ENCODE measurements at places on chromosomes 1 and 21.

DNA sequence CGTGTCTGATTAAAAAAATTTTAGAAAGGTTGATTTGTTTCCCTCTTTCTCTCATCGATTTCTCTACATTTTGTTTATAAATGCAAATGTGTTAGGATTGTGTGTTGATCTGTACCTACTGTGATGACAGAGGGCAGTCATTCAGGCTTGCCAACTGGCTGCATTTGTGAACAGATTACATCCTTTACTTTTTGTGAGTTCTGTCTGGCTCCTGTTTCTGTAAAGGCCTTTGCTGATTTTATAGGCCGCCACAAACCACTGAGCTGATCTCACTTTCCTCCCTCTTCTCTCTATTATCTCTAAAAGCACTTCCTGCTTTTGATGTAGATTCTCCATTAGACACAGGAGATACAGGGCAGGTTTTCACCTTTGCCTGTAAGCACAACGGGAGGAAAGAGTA is 106.8 kb downstream of the ESRRG start:
- peak; percentile 1 for DNase-seq

DNA sequence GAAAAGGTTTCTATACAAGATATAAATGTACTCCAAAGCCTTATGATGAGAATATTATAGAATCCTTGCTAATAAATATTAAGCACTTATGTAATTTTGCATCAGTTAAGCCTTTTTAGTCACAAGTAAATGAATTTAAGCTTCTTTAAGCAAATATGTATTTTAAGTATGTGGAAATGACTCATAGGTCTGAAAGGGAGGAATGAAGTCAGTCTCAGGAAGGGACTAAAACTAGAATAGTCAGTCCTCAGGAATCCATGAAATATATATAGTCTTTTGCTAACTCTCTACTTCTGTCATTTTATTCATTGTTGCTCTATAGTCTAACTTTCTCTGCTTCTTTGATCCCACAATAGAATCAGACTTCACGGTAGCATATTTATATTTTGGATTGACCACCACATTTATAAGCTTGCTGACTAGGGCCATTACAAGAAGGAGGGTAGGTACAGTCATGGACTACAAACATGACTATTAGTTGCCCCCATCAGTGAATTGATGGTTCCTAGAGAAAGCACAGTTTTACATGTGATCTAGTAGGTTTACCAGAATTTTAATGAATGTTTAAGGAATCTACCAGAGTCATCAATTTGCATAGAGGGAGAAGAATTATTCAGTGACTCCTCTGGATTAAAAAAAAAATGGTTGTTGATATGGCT is 20.2 kb upstream of the RABGGTB start:
- DNase-seq, result no peak

DNA sequence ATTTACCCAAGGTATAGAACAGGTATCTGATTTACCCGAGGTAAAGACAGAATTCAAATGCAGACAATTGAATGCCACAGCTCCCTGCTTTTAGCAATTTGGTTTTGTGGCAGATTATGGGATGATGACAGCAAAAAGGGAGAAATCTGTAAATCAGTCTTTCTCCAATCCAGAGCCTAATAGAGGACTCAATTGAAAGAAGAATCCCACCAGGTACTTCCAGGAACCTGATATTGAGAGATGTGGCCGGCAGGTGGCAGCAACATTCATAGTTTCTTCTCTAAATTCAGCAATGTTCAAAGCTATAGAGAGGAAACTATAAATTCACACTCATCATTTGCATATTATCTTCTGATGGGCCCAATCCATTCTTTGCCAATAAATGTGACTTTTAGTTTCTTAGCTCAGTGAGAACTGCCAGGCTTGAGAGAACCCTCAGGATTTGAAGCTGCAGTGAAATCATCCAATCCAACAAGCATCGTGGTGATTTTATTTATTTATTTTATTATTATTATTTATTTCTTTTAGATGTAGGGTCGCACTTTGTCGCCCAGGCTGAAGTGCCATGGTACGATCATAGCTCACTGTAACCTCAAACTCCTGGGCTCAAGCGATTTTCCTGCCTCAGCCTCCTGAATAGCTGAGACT is 9.8 kb upstream of the PHACTR4 start:
- peak; percentile 67 for DNase-seq

DNA sequence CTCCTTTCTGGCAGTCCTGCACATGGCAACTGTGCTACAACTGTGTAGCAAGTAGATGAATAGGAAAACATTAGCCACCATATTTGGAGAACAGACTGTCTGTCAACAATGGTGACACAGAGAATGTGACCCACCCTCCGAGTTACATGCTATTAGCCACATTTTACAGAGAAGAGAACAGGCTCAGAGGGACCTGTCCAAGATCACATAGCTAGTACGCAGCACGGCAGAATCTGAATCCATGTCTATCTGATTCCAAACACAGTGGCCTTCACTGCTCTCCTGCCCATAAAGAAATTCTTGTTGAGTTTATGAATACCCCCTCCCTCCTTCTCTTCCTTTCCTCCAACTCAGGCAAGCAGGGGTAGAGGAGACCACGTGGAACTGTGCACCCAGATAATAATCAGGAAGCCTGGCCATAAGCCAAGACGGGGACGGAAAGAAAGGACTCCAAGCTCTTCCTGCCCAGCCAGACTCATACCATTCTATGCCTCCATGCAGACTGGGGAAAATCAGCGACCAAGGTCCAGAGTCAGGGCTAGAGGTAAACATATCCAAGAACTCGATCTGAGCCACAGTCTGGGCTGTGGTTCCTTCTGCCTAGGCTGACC is 78.8 kb downstream of the TRABD2B start:
- no peak for DNase-seq

- no peak for DNase-seq
Observed at GRCh38 chr1:224726441-224727182, 110.5 kb downstream of the CNIH3 start.

DNA sequence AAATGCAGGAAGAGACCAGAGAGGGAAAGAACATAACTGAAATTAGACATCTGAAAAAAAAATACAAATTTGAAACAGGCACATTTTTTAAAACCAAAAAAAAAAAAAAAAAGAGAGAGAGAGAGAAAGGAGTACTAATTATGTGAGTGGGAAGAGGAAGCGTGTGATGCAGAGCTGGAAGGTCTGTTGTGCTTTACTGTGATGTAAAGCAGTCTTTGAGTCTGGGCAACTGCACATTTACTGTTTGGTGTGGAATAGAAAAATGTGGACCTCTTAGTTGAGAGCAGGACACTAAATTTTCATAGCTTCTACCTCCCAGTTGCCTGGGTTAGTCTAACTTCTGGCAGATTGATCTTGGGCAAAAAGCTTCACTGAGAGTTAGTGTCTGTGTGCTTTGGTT is 16.5 kb downstream of the LHX9 start:
- no peak for DNase-seq

- DNase-seq, result no peak
Observed at GRCh38 chr21:14987370-14988170, 77.2 kb downstream of the NRIP1 start.

GRCh38 chr1:3132660-3133059 is 63.7 kb downstream of the PRDM16 start:
- DNase-seq, result no peak

- no peak for DNase-seq
Observed at GRCh38 chr21:14881863-14882499, 182.8 kb downstream of the NRIP1 start.

DNA sequence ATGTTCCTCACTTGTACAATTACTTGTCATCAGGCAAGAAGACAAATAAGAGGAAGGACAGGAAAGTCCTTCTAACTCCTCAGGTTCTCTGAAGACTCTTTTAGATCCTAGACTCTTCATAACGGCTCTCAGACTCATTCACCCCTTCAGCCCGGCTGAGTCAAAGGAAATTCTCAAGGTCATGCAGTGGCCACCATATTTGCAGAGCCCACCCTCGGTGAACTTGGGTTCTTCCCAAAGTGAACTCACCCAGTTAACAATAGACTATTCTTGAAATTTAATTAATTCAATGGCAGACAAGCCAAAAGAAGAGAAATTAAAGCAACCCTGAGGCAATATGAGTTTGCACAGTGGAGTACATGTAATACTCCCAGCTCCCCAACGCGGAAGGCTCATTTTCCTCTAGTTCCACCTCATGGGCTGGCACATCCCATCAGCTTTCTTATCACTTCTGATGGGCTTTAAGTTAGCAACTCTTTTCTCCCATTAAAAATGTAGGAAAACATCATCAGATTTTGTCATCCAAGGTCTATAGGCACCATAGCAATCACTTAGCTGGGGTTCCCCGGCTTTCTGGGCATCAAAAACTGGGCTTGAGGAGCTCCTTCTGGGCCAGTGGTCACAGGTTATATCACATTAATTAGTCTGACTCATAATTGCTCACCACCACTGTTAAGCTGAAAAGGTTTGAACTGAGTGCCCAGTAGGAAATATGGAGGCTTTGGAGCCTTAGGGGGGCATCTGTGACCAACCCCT is 27.8 kb upstream of the TIAM1 start:
- no peak for DNase-seq

DNA sequence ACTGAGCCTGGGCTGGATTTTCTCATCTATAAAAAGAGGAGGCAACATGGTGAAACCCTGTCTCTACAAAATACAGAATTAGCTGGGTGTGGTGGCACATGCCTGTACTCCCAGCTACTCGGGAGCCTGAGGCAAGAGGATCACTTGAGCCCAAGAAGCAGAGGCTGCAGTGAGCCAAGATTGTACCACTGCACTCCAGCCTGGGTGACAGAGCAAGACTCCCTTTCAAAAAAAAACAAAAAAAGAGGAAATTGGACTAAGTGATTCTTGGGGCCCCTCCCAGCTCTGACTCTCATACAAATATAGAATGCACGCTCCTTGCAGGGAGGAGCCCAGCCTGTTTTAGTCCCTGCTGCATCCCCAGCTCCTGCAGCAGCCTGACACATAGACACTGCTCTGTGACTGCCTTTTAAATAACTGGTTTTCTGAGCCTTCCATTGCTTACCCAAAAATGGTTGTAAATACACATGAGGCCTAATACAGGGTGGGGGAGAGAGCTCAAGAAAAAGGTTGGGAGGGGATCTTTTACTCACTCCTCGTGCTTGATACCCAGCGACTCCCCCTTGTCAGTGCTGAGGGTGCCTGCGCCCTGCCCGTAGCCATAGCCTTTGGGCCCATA is 17.2 kb downstream of the CSRP1 start:
- DNase-seq, result peak; percentile 63

DNA sequence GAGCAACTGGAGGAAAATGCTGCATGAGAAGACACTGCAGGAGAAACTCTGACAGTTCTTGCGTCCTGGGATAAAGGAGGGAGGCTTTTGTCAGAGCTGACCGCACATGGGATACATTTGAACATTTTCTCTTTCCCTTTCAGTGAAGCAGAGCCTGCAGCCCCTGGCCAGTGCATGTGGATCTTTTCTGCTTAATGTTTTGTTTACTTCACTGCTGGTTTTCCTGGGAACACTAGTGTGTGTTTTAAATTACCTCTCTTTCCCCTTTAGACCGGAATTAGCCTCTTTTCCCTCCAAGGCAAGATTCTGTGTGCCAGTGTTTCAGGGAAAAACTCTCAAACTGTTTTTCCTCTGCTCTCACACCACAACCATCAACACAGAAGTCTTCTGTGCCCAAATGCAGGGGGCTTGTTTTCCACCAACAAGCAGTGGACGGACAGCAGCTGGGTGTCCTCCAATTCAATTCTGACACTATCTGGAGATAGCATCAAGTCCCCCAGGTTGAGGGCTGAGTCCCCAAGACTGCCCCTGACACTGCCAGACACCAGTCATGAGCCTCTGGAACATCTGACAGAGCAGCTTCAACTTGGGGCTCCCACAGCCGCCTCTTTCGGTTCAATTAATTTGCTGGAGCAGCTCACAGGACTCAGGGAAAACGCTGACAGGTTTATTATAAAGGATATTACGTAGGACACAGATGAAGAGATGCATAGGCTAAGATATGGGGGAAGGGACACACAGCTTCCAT is 136.2 kb downstream of the RHOU start:
- no peak for DNase-seq

DNA sequence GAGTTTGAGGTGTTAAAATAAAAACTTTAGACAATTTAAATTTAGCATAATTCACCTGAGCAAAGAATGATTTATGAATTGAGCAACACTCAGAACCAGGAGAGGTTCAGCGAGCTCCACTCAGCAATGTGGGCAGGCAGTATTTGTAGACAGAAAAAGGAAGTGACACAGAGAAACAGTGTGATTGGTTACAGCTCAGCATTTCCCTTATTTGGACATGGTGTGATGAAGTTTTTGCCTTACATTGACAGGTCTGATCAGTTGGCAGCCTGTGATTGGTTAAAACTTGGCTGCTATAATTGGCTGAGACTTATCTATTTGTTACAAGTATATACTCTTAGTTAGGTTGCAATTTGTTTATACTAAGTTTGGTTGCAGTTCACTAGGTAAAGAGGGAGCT is 621.2 kb upstream of the PRMT6 start:
- peak; percentile 12 for DNase-seq

- DNase-seq, result no peak
Observed at GRCh38 chr1:6686294-6686693, 15.3 kb downstream of the DNAJC11 start.

GRCh38 chr1:70169018-70169839 is 36.1 kb downstream of the LRRC40 start:
- DNase-seq, result no peak

DNA sequence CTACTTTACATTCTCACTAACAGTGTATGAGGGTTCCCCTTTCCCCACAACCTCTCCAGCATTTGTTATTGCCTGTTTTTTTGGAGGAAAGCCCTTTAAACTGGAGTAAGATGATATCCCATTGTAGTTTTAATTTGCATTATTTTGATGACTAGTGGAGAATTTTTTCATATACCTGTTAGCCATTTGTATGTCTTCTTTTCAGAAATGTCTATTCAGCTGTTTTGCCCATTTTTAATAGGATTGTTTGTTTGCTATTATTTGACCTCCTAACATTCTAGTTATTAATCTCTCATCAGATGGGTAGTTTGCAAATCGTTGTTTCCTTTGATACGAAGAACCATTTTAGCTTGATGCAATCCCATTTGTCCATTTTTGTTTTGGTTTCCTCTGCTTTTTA is 165.0 kb downstream of the GLUL start:
- no peak for DNase-seq

DNA sequence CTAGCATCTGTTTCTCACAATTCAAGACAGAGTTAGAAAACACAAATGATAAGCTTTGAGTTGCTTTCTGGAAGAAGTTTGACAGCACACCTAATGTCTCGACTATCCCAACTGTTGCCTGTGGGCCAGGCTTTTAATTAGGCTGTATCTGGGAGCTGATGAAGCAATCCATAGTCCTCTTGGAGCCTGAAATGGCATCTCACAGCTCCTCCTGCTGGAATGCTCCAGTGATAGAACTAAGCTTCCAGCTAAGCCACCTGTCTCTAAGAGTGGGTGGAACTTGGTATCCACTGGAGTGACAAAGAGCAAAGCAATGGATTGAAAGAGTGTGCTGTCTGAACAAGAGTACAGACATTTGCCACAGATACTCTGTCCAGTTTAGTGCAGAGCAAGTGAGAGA is 605.3 kb upstream of the NR5A2 start:
- peak; percentile 25 for DNase-seq

DNA sequence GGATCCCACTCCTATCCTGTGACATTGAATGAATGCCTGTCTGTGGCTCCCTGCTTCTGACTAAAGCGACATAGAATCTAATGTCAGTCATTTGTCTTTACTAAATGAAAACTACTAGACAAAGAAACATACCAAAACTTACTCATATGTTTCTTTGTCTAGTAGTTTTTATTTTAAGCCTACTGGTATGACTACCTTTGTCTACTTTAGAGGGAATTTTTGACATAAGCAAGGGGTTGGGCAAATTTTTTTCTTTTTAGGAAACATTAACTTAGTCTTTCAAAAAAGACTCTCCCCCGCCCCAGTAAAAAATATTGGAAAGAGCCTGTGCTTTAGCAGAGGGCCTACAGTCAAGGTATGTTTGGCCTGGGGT is 4.9 kb downstream of the NEK7 start:
- DNase-seq, result no peak
